ENCODE measurements at places on chromosomes 11 and 22.

DNA sequence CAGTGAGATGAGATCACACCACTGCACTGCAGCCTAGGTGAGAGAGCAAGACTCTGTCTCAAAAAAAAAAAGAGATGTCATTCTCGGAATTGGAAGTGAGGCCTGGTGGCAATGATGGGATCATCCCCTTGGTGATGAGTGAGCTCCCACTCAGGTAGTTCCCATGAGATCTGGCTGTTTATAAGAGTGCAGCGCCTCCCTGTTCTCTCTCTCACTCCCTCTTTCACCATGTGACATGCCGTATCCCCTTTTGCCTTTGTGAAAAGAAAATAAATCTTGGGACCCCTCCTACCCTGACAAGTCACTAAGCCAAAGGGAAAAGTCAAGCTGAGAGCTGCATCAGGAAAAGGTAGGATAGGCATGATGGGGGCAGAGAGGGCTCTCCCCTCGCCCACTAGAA lies 28.8 kb downstream of the ZNF70 start:
- no peak for DNase-seq

GRCh38 chr22:32183625-32184024 lies 21.2 kb downstream of the RFPL2 start:
- DNase-seq = no peak

DNA sequence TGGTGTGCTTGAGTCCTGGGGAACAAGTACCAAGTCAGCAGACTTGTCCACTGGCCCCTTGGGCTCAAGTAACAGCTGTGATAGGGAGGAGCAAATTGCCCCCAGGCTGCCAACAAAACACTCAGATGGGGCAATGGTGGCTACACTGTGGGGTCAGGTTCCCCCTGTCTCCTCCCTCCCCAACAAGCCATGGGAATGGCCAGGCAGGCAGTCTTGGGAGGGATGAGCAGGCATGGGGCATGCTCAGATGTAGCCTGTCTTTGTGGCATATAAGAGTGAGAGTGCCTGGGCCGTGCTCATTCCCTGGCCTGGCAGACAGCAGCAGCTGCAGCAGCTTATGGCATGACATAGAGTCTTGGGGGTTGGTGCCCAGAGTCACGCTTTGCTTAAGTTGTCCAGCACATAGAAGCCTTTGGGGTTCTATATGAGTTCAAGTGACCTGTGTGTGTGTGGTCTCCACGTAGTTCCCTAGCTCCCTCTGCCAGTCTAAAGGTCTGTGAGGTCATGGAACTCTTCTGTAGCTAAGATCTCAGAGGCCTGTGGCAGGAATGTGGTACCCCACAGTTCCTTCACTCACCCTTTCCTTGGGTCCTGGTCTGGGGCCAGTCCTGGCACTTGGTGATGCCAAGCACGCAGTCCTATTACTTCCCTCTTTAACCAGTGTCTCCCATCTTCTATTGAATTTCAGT lies 44.7 kb downstream of the BIRC2 start:
- no peak for DNase-seq

- no peak for DNase-seq
Measured at GRCh38 chr22:19773470-19774040, 13.0 kb downstream of the TBX1 start.

- peak; percentile 48 for DNase-seq
Measured at GRCh38 chr11:44286268-44286880, 23.6 kb downstream of the ALX4 start.

- DNase-seq = no peak
Measured at GRCh38 chr22:33787645-33788456, 132.4 kb downstream of the LARGE1 start.

All from AG10803 (cell line).